ENCODE measurements at places on chromosomes 7 and 10. TPM values are rescaled to one million over a fixed set of nuclear protein-coding genes. Genes with fewer than 3 reads are reported as not detected.

- DNase-seq: peak; percentile 97
Measured at GRCh38 chr10:72331575-72332422, 22.9 kb downstream of the DNAJB12 start.

GRCh38 chr7:127473409-127473808 lies 80.9 kb upstream of the ZNF800 start:
- no peak for DNase-seq

- DNase-seq: no peak
Measured at GRCh38 chr7:26619348-26619984, 244.9 kb downstream of the SKAP2 start.

Gene CALML5
- not detected for total RNA-seq

DNA sequence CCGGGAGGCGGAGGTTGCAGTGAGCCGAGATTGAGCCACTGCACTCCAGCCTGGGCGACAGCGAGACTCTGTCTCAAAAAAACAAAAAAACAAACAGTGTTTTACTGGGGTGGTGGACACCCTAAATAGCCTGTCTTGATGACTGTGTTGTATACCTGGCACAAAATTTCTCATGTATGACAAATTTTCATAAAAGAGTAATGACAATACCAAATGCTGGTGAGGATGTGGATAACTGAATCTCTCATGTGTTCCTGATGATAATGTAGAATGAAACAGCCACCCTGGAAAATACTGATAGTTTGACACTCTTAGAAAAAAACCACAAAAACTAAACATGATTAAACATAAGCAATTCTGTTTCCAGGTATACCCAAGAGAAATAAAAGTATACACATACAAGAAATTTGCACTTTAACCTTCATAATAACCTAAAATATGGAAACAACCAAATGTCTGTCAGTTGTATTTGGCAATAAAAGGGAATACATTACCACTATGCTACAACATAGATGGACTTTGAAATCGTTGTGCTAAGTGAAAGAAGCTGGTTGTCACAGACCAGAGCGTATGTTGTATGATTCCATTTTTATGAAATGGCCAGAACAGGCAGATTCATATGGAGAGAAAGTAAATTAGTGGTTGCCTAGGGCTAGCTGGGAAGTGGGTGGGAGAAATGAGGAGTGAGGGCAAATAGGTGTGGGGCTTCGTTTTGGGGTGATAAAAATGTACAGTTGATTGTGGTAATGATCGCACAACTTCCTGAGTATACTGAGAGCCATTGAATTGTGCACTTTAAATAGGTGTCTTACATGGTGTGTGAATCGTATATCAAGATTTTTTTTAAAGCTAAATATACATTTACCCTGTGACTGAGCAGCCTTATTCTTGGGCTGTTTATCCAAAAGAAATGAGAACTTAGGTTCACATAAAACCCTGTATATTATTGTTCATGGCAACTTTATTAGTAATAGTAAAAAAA lies 12.5 kb downstream of the WDR37 start:
- no peak for DNase-seq

DNA sequence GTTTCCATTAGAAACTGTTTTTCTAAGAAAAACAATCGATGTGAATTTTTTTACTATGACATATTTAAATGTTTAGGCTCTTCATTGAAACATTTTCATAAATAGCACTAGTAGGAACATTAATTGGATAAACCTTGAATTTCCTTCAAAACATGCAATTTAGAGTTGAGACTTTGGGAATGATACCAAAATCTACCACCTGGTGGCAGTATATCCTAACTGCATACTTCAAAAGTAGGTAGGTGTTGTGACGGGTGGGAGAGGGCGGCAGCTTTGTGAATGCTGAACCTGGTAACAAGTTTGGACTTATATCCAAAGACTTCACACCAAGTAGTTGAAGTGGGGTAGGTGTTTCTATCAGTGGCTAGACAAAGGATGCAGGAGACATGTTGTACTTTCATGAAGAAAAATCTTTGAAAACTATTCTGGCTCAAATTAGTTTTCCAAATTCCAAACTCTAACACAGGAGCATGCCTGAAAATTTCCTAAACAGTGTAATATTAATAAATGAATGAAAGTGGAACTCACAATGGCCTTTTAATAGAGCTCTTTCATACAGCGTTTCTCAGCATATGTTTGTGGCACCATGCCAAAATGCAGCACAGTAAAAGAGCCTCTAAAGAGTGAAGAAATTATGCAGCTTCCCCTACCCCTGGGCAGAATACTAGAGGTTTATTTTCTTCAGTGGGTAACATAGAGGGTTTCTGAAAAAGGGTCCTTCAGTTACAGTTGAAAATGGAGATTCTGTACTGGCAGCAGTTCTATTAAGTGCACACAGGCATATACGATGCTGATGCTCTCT lies 201.0 kb upstream of the TPK1 start:
- peak; percentile 45 for DNase-seq

GRCh38 chr7:141511316-141511675 lies 39.9 kb upstream of the AGK start:
- DNase-seq: no peak

All from activated CD4-positive, alpha-beta T cell treated with anti-CD3 and anti-CD28 coated beads for 36 hours (primary cell).